Activated T-helper 2 cell treated with anti-CD3 and anti-CD28 coated beads, Interferon-gamma antibody, Interleukin-2, Interleukin-4, amounts not matched to agents 10 μg/mL and 5 μg/mL and 100 μg/mL, durations not matched to agents 14 hours and 24 hours and 36 hours (primary cell): ENCODE measurements at places on chromosomes 5 and 9. TPM values are rescaled to one million over a fixed set of nuclear protein-coding genes. Genes with fewer than 3 reads are reported as not detected.

The TAF11L10 gene
- not detected in 2 replicates for total RNA-seq

The SLC46A2 gene
- not detected in 2 replicates for total RNA-seq

The IFNA1 gene
- not detected in 2 replicates for total RNA-seq

The TXNDC8 gene
- not detected in 2 replicates for total RNA-seq

The ZCCHC9 gene
- total RNA-seq: 43.4 and 46.9 TPM in 2 replicates

The ABO gene
- total RNA-seq: 0.14 and 0.30 TPM in 2 replicates

The TESK1 gene
- total RNA-seq: 44.5 and 48.0 TPM in 2 replicates

The MOB3B gene
- 0.94 and 1.3 TPM in 2 replicates for total RNA-seq

The PPP1R26 gene
- 2.2 and 2.3 TPM in 2 replicates for total RNA-seq

The ANKRD55 gene
- total RNA-seq: 1.4 and 2.3 TPM in 2 replicates

The KIF24 gene
- 4.8 and 5.0 TPM in 2 replicates for total RNA-seq

The CBY3 gene
- total RNA-seq: 0.39 and 0.51 TPM in 2 replicates

The RGMB gene
- 0.18 and 0.39 TPM in 2 replicates for total RNA-seq

The CRB2 gene
- total RNA-seq: not detected in 2 replicates

The WWC1 gene
- total RNA-seq: 0.09 and 0.59 TPM in 2 replicates

The FOXE1 gene
- not detected in 2 replicates for total RNA-seq

The ALAD gene
- 27.9 and 28.3 TPM in 2 replicates for total RNA-seq
